SJCRH30 (cell line): ENCODE measurements at places on chromosomes 11 and 22. TPM values are rescaled to one million over a fixed set of nuclear protein-coding genes. Genes with fewer than 3 reads are reported as not detected.
A peak's percentile ranks its signal among the peaks of the same experiment; 100 is the strongest.

Gene OR52N4
- total RNA-seq, result not detected in 2 replicates

Gene MMP11
- 6.6 TPM in 2 replicates for total RNA-seq

Gene CLTCL1
- 7.1 and 7.5 TPM in 2 replicates for total RNA-seq

Gene KCNQ1
- total RNA-seq, result not detected in 2 replicates

Gene OR52I1
- not detected in 2 replicates for total RNA-seq

Gene POU2AF2
- not detected in 2 replicates for total RNA-seq

Gene CCDC87
- 0.23 and 0.43 TPM in 2 replicates for total RNA-seq

- no peak for DNase-seq
These were observed 40.7 kb downstream of the MYH9 start for GRCh38 chr22:36347094-36347493.

DNA sequence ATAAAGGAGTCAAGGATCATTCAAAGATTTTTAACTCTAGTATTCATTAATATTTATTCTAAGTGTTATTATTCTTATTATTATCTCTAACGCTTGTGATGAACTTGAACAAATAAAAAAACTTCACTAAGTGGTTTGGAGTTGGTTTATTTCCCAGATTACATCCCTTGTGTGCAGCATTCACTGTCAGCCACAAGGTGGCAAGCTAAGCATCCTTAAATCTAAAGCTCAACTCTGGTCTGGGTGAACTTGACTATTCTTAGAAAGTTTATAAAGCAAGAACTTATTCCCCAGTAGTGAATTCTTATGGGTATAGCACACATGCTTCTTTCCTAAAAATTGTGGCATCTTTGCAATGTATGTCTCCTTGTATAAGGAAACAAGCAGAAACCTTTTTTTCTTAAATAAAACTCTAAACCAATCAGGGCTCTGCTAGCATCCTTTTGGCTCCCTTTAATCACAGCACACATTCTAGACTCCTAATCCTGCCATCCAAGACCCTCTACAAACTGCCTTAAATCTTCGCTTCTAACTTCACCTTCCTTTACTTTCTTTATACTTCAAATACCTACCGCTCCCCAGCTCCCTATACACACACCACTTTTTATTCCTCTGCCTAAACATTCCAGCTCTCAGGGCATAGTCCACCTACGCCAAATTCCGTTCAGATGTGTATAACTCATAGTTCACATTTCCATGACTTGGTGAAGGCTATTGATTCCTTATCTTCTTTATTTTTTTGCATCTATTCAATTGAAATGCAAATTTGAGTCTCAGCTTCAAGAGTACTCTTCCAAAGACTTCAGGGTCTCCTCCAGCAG, 1068.8 kb downstream of the DLG2 start:
- DNase-seq, result peak; percentile 78

- no peak for DNase-seq
These were observed 97.8 kb downstream of the ALX4 start for GRCh38 chr11:44212128-44212527.

DNA sequence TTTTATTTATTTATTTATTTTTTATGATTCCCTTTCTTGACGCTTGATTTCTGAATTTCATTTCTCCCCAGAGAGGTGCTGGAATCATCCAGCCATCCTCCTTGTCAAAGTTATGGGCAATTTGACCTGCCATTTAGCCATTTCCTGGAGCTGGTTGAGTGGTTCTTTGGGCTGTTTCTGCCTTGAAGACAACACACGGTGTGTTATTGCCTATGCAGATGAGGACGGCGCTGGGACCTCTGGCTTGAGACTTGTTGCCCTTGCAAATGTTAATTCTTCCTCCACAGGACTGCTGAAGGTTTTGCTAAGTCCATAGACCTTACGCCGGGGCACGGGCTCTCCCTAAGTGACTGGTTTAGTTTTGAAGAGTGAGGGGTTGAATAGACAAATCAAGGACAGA, 147.9 kb upstream of the PLET1 start:
- no peak for DNase-seq

- peak; percentile 55 for DNase-seq
These were observed 2.0 kb upstream of the CASTOR1 start for GRCh38 chr22:30291058-30291892.

DNA sequence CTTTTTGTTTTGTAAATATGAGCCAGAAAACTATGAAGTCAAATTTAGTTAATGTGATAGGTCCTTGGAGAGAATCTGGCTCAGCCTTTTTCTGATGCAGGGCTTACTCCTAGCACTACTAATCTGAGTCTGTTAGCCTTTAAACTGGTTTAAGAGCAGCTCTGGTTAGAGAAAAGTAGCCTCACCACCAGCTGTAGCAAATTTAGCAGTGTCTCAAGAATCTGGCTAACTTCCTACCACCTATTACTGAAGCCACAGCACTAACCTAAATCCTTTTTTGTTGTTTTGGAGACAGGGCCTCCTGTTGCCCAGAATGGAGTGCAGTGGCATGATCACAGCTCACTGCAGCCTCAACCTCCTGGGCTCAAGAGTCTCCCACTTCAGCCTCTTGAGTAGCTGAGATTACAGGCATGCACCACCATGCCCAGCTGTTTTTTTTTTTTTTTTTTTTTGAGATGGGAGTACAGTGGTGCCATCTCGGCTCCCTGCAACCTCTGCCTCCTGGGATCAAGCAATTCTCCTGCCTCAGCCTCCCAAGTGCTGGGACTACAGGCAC, 13.9 kb downstream of the RBM4B start:
- DNase-seq, result no peak
